ENCODE measurements at places on chromosomes 2 and 18.

DNA sequence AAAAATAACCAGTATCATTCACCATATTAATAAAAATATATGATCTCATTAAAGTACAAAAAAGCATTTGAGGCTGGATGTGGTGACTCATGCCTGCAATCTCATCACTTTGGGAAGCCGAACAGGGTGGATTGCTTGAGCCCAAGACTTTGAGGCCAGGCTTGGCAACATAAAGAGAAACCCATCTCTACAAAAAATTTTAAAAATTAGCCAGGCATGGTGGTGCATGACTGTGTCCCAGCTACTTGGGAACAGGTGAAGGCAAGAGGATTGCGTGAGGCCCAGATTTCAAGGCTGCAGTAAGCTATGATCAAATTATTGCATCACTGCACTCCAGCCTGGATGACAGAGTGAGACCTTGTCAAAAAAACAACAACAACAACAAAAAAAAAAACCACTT is 75.9 kb downstream of the RAD51AP2 start:
- no peak for DNase-seq

DNA sequence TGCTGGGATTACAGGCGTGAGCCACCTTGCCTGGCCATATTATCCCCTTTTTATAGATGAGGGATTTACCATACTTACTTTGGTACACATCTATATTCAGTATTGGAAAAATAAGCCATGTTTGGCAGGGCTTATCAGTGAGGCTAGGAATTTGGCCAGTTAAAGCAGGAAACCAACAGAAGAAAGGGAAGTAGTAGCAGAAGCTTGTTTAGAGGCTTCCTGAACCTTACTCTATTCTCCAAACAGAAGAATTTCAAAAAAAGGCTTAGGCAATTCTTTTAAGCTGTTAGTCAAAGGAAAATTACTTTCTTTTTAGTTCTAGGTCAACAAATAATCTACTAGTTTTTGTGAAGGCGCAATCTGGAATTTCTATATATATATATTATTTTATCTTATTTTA is 3.2 kb upstream of the GLS start:
- DNase-seq = no peak

GRCh38 chr18:22822841-22823508 is 110.2 kb upstream of the RBBP8 start:
- DNase-seq = no peak

GRCh38 chr18:3453540-3454364 is 3.8 kb downstream of the TGIF1 start:
- peak; percentile 92 for DNase-seq

DNA sequence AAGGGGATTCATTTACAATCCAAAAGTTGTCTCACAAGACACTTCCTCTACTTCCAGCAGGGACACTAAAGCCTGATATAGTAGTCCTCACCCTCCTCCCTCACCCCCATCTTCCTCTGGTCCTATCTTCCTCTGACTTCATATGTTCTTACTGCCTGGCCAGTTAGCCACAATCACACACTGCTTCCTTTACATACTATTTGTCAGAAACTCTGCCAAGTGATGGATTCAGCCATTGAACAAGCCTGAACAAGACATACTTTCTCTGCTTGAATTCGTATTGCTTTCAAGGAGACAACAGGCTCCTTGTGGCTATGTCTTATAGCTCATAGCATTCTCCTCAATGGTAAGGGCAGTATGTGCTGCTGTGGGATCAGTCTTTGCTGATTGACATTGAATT is 672.2 kb downstream of the BCL11A start:
- DNase-seq = no peak

- DNase-seq = no peak
Measured at GRCh38 chr2:102892698-102893310, 131.0 kb downstream of the TMEM182 start.

DNA sequence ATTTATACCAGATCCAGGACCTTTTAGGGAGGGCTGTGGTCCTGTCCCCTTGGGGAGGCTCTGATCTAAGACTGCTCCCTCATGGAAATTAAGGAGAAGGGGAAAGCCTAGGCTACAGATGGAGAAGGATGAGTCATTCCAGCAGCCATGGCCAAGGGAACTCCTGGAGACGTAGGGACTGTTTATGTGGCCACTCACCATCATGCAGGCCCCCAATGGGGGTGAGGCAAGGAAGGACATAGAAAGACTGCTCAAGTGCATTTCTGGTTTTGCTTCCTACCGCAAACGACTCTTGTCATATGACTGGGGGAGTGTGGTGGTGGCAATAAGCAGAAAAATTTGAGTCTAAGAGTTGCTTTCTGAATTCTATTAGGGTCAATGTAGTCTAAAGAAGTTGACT is 54.0 kb upstream of the CYP1B1 start:
- peak; percentile 8 for DNase-seq
